T-helper 1 cell treated with Interleukin-12 subunit alpha and Interleukin-12 subunit beta and Interleukin-4 antibody, amounts not matched to agents 30 ng/mL and 1 ng/mL, for 36 hours (primary cell): ENCODE measurements at places on chromosomes 7 and 10. TPM values are rescaled to one million over a fixed set of nuclear protein-coding genes. Genes with fewer than 3 reads are reported as not detected.

Gene SLC26A3
- not detected in 2 replicates for total RNA-seq

Gene ATG9B
- 6.9 and 7.2 TPM in 2 replicates for total RNA-seq

Gene GOLGA7B
- 5.3 and 5.5 TPM in 2 replicates for total RNA-seq

Gene GUSB
- 57.7 and 59.9 TPM in 2 replicates for total RNA-seq

Gene HKDC1
- total RNA-seq, result 3.0 and 3.7 TPM in 2 replicates

Gene MBL2
- total RNA-seq, result not detected in 2 replicates

Gene TSPAN15
- total RNA-seq, result 12.0 and 12.8 TPM in 2 replicates

Gene CLEC5A
- total RNA-seq, result not detected in 2 replicates

Gene METTL27
- 1.7 and 2.1 TPM in 2 replicates for total RNA-seq

Gene CAMK2B
- total RNA-seq, result 0.27 TPM in 1 of 2 replicates, not detected in the other

Gene TMEM139
- 0.32 and 1.0 TPM in 2 replicates for total RNA-seq

Gene KEL
- 0.51 and 0.76 TPM in 2 replicates for total RNA-seq

Gene MACROH2A2
- 3.4 and 3.5 TPM in 2 replicates for total RNA-seq

Gene ACSM6
- not detected in 2 replicates for total RNA-seq

Gene SPACDR
- total RNA-seq, result 2.5 and 2.9 TPM in 2 replicates

Gene C10orf67
- 0.20 TPM in 2 replicates for total RNA-seq

Gene VAX1
- total RNA-seq, result not detected in 2 replicates

Gene CLDN4
- not detected in 2 replicates for total RNA-seq

Gene MAGI2
- total RNA-seq, result 0.05 and 0.07 TPM in 2 replicates

Gene AKR1C1
- 1.3 and 1.4 TPM in 2 replicates for total RNA-seq

Gene FAM25G
- total RNA-seq, result not detected in 2 replicates

Gene TMEM229A
- not detected in 2 replicates for total RNA-seq

Gene UCN3
- total RNA-seq, result not detected in 2 replicates

Gene TEX36
- total RNA-seq, result not detected in 2 replicates

Gene COL1A2
- total RNA-seq, result 3.9 and 4.6 TPM in 2 replicates

Gene ACTR1A
- total RNA-seq, result 72.4 and 74.9 TPM in 2 replicates

Gene HECW1
- not detected in 2 replicates for total RNA-seq

Gene KMT2E
- 124 and 125 TPM in 2 replicates for total RNA-seq

Gene CPA2
- not detected in 2 replicates for total RNA-seq

Gene LRGUK
- total RNA-seq, result 0.27 TPM in 2 replicates

Gene NPY4R2
- not detected in 2 replicates for total RNA-seq

Gene ADAP1
- 20.6 and 20.9 TPM in 2 replicates for total RNA-seq

Gene DKK1
- not detected in 2 replicates for total RNA-seq

Gene POMZP3
- total RNA-seq, result 7.7 and 9.6 TPM in 2 replicates

Gene TFR2
- 9.8 and 10.9 TPM in 2 replicates for total RNA-seq

Gene ZNF804B
- not detected in 2 replicates for total RNA-seq
